ENCODE measurements at places on chromosomes 1 and 21.
A peak's percentile ranks its signal among the peaks of the same experiment; 100 is the strongest.

DNA sequence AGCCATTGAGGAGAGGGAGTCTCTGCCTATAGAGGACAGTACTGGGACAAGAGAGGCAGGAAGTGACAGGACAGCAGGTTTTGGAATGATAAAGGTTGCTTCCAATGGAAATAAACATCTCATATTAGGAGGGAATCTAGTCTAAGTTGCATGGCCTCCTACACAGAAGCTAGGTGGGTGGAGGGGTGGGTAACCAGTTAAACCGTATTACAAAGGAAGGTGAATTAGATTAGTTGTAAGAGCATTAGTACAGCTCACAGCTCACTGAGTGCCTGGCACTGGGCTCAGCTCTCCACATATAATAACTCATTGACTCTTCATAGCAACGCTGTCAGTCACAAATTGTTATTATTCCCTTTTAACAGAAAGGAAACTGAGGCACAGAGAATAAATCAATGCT, 468.1 kb downstream of the PTPRU start:
- DNase-seq = no peak

GRCh38 chr1:214958486-214958885, 124.1 kb upstream of the KCNK2 start:
- DNase-seq = no peak

DNA sequence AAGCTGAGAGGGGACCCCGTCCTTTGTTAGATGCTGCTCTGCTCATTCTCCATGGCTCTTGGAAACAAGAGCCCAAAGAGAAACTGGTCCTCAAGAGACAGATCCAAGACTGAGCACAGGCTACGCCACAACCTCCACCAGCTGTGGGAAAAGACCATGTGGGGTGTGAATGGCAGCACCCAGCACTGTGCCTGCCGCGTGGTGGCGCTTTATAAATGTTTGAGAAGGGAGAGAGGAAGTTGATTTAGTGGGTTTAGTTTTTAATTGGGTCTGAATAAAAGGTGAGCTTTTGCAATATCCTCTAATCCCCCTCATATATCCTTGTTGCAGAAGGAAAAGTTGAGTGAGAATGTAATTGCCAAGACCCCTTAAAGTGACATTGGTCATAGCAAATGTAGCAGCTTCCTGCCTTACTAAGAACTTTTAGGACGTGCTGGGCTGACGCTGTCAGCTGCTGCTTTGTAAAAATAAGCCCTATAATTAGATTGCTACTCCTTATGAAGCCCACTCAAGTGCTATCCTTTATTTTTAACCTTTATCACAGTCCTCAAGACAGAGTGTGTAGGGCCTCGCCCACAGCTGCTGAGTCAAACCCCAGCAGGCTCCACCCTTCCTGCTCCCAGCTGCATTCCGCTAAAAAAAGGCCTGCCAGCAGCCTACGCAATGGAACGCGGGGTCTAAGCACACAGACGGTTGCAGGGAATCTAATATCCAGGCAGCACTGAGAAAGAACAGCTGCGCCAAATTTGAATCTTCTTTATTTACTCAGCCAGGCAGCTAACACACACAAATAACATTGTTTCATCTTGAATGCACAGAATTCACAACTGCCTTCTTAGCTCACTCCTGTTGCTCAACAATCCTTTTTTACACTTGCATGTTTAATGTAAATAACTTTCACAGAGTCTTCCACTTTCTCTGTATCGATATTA, 47.4 kb upstream of the PRDX6 start:
- peak; percentile 67 for DNase-seq

DNA sequence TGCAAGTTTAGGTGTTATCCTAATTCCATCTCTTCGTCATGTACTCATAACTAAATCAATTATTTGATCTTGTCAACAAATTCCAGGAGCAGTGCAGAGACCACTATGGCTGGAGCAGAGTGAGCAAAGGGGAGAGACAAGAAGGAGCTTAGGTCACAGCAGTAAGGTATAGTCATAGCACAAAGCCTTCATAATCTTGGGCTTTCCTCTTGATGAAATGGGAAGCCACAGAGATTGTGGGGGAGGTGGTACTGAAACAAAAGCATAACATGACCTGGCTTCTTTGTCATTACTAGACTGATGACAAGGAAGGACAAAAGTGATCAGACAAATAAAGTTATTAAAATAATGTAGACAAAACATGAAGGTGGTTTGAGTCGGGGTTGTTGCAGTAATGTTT, 60.1 kb upstream of the PTGS2 start:
- DNase-seq = no peak

DNA sequence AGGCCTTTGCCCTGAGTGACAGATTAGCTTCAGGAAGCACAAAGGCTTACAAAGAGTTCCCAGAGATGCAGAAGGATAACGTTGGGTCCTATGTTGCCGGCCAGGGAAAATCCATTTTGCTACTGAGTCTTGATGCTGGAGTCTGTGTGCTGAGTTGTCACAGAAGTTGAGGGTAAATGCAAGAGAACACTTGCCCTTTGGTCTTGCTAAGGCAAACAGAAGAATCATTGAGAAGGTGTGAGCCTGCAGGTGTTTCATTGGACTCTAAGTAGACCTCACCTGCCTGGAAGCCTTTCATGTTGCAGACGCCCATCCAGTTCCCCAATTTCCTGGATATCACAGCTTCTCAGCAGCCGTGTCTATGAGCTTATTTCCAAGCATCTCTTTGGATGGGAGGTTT, 105.2 kb downstream of the PCP4 start:
- no peak for DNase-seq

DNA sequence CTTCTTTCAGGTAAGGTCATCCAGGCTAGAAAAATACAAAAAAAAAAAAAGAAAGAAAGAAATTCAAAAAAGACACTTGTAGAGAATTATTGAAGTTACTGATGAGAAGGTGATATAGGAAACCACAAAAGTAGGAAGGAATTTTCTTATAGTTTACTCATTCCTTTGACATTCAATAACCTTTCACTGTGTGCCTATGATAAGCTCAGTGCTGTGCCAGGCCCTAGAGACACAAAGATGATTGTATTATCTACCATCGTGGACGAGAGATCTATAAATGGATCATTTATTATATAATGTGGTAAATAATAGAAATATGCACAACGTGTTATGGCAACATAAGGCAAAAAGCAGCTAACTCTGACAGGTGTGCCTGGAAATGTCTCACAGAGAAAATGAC, 109.6 kb upstream of the NGF start:
- DNase-seq = no peak

DNA sequence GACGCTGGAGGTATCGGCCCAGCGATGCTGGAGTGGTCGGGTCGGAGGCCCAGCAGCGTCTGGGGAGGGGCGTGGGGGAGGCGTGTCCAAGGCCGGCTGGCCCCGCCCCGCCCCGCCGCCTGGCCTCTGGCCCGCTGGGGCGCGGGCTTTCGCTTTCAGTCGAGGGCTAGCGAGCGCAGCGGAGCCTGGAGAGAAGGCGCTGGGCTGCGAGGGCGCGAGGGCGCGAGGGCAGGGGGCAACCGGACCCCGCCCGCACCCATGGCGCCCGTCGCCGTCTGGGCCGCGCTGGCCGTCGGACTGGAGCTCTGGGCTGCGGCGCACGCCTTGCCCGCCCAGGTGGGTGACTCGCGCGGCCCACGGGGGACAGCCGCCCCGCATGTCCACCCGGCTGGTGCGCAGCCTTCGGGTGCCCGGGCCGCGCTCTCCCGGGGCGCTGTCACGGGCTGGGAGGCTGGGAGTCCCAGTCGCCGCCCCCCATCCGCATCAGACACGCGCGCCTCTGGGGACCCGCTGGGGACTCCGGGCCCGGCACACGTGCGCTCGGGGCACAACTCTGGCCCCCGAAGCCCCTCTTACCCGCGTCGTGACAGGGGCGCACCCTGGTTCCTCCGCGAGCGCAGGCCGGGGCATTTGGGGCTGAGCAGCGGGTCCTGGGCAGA, at the start of gene TNFRSF1B:
Gene TNFRSF1B, plus strand, starts transcription at position 158 of the 659 bp plus-strand sequence. Its CDS starts 101 bp downstream, at position 259.
- no peak for DNase-seq

DNA sequence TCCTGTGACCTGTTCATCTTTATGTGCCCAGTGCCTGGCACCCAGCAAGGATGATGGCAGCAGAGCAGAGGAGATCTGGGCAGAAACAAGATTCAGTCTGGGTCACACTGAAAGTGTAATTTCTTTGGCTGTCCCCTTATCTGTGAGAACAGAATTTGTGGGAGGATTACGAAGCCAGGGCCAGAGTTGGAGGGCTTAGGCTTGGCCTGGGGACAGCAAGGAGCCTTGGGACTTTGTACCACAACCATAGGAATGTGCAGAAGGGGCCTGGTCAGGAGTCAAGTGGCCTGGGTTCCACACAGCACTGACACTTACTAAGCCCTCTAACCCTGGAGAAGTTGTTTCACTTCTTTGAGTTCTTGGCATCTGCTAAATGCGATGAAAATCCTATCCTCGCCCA, 12.8 kb downstream of the PMVK start:
- no peak for DNase-seq

DNA sequence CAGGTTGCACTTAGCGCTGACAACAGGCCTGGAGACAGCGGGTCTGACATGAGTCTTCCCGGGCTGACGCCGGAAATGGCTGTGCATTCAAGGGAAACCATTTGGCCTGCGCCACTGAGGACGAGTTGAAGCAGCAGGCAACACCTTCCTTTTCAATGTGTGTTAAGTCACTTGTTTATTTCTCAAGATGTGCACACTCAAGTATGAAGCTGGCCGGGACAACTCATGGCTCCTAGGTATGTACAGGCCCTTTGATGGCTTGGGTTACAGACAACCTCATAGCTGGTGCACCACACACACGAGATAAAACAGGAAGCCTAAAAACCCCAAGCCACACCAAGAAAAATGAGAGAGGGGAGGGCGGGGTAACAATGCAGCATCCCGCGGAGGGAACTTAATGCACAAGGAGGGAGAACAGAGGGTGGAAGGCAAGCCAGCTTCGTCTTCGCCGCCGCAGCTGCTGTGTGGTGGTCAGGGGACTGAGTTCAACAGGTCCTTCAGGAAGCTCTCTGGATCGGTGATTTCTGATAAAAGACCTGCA, 118.0 kb upstream of the IFFO2 start:
- no peak for DNase-seq

GRCh38 chr1:53410701-53411100, 48.5 kb upstream of the DMRTB1 start:
- DNase-seq = no peak

DNA sequence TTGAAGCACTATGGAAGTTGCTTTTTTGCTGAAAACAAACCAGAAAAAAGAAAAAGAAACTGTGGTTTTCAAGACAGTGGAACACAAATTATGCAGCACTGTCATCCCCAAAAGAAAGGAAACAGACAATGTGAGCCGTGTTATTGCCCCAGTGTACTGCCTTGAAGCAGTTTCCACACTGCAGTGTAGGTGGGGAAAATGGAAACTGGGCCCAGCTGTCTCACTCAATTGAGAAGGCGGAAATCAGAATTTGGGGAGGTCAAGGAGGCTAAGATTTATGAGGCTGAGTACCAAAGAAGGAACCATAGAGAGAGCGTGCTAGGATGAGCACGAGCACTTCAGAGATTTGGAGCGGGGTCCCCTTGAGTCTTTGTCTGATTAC, 55.5 kb downstream of the MPZL1 start:
- DNase-seq = no peak

- DNase-seq = no peak
These were observed 22.0 kb downstream of the RLF start for GRCh38 chr1:40183055-40183710.

- DNase-seq = no peak
These were observed 260.7 kb downstream of the HLX start for GRCh38 chr1:221139991-221140390.

- no peak for DNase-seq
These were observed 92.7 kb downstream of the LRRC8C start for GRCh38 chr1:89725631-89726030.

GRCh38 chr1:163656095-163656759, 334.5 kb downstream of the NUF2 start:
- no peak for DNase-seq

GRCh38 chr1:65995336-65995735, 202.6 kb downstream of the PDE4B start:
- DNase-seq = no peak

- no peak for DNase-seq
These were observed 34.6 kb downstream of the NRDC start for GRCh38 chr1:51843948-51844347.

- DNase-seq = no peak
These were observed 31.2 kb upstream of the NADK start for GRCh38 chr1:1809489-1809888.

- DNase-seq = no peak
These were observed 24.0 kb downstream of the ADORA1 start for GRCh38 chr1:203151362-203152157.

DNA sequence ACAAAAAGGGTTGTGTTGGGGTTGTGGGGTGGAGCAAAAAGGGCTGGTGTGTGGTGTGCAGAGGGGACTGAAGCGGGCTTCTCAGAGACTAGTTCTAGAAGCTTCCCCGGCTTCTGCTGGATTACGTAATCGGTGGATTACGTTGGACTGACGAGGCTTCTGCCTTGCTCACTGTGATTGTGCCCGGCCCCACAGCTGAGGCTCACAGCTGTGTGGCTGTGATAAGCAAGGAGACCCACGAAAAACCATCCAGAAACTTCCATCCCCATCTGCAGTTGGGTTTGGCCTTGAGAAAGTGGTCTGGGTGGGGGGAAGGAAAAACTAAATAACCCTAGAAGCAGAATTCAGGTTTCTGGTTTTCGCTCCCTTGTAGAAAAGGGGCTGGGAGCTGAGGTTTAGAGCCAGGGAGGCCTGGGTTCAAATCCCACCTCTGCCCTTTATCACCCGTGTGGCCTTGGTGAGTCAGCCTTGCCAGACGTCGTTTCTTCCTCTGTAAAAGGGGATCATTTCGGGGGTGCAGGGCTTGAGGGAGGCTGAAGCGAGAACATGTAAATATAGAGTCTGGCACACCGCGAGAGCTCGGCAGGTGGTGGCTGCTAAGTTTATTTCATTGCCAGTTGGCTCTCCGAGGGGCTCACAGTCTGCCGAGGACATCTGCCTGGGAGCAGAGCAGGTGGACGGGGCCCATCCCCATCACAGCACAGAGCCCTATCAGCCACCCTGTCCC, 30.4 kb upstream of the DISP3 start:
- DNase-seq = no peak

GRCh38 chr1:20165522-20165951, 20.4 kb upstream of the UBXN10 start:
- no peak for DNase-seq

GRCh38 chr21:25700741-25701140, 34.0 kb downstream of the ATP5PF start:
- no peak for DNase-seq

- DNase-seq = no peak
These were observed 56.8 kb upstream of the PTGFRN start for GRCh38 chr1:116852910-116853309.

GRCh38 chr1:173128742-173129141, 78.0 kb upstream of the TNFSF18 start:
- DNase-seq = no peak
